ENCODE measurements at places on chromosomes 2 and 18.

GRCh38 chr18:29226213-29226612 is 1049.3 kb upstream of the CDH2 start:
- no peak for DNase-seq

DNA sequence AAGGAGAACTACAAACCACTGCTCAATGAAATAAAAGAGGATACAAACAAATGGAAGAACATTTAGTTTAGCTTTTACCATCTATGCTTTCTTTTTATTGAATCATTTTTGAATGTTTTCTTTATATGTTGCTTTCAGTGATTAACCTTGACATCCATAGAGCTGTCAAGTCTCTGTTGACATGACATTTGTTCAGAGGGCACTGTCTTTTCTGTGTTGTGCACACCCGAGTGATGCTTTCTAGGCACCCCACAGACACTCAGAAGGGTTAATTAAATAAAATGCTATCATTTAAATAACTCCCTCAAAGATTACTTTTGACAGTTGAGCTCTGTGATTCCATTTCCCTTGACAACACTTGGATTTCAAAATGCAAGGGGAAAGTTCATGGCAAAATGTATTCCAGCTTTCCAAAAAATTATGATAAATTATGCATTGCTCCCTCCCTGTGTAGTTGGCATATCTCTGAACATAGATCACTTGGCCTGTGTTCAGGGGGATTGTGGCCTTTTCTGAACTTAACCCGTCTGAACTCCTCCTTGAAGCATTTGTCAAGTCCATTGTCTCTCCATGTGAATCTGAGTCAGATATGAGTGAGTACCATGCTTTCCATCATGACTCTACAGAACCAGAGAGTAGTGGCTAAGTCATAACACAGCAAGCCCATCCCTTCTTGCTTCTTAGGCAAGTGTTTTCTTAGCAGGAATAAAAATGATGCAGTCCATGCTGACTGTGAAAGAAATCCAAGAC is 372.6 kb downstream of the RPRM start:
- DNase-seq, result no peak

- DNase-seq, result no peak
Observed at GRCh38 chr18:44232500-44232899, 448.2 kb upstream of the SETBP1 start.

DNA sequence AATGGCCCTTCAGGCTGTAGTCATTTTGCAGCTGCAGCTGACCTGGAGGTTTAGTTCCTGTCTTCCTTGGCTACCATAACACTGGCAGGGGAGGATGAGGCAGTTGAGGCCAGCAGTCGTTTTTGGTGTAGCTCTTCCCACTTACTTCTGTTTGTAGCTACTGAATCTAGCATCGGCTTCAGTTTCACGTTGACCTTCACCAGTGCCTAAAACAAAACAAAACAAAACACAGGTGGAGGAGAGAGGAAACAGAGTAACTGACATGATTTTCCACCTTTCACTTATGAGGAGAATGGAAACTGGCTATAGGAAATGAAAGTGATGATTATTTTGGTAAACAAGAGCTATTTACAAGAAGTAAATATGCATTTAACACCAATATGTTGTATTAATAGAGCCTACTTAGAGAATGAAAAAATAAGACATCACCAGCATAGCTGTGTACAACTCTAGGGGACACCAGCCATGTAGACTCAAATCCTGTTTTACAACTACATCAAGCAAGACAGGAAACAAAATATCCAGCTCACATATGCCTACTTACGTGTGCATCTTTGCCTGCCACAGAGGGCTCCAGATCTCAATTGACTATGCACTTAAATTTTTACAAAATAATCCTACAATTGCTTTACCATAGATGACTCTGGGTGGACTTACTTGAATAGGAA is 236.9 kb downstream of the AGPS start:
- no peak for DNase-seq

GRCh38 chr2:189797902-189798301 is 13.7 kb downstream of the PMS1 start:
- no peak for DNase-seq

DNA sequence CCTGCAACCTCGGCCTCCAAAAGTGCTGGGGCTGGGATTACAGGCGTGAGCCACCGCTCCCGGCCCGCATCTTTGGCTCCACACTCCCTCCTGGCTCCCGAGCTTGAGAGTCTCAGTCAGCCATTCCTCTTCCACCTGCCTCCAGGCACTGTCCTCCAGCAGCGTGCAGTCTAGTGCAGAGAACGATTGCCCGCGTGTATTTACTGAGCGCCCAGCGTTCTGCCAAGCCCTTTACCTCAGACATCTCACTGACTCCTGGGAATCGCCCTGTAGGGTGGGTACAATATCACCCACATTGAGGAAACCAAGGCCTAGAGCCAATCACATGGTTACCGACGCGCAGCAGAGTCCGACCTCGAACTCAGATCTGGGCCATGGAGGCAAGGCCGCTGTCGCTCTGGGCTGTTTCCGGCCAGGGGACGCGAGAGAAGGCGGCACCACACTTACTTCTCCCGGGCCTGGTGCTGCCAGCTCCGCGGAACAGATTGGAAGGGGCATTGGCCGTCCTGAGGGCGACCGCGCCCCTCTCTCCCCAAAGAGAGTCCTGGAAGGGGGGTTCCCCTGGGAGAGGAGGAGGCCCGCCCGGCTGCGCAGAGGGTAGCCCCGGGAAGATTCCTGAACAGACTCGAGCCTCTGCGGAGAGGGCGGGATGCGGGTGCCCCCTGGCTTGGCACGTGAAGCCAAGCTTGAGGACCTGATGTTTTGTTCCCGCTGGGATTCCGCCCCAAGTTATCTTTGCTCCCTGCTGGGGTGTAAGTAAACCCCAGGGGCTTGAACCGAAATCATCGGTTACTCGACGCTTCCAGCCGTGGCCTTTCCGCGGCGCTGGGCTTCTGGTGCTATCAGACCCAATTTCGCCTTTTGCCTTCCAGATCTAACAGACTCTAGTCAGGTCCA is 5.2 kb upstream of the DLX2 start:
- DNase-seq, result no peak

DNA sequence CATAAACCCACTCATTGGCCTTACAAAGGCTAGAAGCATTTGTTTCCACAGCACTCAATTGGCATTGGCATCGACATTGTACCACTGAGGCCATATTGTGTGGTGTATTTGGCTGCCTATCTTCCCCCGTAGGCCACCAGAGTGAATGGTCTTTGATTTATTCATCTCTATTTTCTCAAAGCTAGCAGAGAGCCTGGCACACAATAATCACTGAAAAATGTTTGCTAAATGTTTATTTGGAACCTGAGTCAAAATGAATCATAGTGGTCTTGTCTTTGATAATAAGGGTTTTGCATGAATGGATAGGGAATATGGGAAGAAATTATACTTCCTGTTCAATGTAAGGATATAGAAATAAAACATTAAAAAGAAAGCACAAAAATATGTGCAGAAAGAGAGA is 107.3 kb upstream of the SLC8A1 start:
- no peak for DNase-seq

DNA sequence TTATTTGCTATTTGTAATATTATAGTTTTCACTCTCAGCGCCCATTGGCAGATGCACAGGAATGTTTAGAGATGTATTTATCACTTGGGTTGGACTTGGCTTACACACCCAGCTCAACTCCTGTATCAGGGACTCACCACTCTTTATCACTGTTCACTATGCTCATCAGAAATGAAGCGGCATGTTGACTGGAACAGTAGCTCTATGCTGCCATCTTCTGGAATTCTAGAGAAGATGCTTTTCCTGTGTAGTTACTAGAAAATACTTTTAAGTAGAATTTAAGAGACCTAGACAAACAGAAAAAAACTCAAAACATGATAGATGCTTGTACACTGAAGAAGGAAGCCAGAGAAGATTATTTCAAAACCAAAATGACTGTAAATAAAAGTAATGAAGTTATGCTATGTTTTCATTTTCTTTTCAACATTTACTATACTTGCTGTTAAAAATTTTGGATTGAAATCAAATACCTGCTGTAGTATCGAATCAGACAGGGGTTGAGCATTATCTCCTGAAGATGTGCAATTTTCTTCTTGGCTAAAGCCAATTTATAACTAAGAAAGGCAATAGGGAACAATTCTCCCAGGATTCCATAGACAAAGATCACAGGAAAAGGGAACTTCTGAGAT is 47.4 kb upstream of the NXPH2 start:
- DNase-seq, result no peak

- no peak for DNase-seq
Observed at GRCh38 chr18:6731222-6731596, 1.7 kb downstream of the ARHGAP28 start.

- DNase-seq, result no peak
Observed at GRCh38 chr2:10007435-10007834, 35.9 kb upstream of the KLF11 start.

DNA sequence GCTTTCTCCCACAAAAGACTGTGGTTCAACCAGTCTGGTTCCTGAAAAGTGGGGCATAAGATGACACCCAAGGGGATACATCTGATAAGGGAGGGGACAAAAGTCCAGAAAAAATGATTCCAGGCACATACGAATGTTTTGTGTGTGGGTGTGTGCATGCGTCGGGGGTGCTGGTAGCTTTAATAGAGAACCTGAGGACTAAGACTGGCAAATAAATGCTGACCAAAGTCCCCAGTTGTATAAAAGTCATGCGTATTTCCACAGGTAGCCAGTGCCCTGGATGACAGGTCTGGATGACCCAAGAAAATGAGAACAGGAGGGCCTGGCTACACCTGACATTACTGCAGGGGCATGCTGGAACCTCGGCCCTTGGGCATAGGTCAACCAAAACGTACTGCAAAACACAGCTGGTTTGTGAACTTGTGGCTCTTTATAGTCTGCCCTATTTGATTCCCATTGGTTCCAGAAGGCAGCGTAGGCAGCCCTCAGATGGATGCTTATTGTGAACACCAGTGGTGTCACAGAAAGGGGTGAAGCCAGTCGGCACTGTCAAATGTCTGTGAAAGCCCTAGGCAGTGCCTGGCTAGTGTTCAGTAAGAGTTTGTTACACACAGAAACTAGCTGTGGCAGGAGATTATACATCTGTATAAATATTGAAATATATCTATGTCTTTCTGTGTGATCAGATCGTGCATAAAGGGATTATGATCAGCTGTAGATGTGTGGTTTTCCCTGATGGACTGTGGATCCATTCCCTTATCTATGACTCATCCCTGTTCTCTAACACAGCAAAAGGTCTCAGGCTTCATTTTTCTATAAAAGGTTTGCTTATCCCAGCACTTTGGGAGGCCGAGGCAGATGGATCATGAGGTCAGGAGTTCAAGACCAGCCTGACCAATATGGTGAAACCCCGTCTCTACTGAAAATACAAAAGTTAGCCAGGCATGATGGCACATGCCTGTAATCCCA is 58.3 kb downstream of the INSIG2 start:
- no peak for DNase-seq

DNA sequence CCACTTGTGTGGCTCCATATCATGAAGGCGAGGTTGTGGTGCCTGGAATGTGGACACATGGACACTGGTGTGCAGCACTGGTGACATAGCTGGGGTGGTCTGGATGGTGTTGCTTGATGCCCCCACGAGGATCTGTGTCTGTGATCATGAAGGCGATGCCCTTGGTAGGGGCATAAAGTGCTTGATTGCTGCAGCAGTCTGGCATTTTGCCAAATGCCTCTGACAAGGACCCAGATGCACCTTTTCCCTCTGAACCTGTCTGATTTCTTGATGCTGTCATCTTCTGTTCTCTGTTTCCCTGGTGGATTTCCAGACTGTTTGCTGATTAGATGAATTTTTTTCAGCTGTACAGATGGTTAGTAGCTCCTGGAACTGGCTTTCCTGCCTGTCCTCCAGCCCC is 752.0 kb upstream of the HS6ST1 start:
- no peak for DNase-seq

GRCh38 chr2:160076914-160077313 is 14.5 kb upstream of the PLA2R1 start:
- no peak for DNase-seq

DNA sequence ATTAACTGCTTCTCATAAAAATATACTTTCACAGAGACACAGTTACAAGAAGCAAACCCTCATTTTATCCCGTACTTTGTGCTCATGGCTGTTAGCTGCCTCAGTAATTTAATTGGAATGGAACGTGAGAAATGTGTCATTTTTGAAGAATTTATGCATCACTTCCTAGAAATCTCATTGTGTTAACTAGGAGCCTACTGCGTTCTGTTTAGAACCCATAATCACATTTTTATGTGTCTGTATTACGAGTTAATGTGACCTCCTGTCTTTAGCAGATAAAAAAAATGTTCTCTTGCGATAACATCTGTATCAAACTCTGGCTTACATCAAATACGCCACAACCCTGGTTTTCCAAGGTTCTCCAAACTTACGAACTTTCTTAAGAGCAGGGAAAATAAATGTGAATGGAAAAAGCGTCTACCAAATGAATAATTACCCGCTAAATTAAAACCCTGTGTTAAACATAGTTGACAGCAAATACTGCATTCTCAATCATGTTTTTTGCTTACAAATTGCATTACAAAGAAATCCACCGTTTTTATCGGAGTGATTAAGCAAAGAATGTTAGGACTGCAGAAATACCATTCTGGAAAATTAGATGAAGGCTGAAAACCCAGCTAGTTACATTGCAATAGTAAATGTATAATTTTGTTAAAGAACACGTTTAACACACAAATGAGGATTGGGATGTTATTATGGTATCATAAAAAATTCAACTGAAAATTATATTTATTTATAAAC is 12.1 kb upstream of the GBX2 start:
- no peak for DNase-seq

- no peak for DNase-seq
Observed at GRCh38 chr2:128604045-128604444, 285.4 kb upstream of the HS6ST1 start.

DNA sequence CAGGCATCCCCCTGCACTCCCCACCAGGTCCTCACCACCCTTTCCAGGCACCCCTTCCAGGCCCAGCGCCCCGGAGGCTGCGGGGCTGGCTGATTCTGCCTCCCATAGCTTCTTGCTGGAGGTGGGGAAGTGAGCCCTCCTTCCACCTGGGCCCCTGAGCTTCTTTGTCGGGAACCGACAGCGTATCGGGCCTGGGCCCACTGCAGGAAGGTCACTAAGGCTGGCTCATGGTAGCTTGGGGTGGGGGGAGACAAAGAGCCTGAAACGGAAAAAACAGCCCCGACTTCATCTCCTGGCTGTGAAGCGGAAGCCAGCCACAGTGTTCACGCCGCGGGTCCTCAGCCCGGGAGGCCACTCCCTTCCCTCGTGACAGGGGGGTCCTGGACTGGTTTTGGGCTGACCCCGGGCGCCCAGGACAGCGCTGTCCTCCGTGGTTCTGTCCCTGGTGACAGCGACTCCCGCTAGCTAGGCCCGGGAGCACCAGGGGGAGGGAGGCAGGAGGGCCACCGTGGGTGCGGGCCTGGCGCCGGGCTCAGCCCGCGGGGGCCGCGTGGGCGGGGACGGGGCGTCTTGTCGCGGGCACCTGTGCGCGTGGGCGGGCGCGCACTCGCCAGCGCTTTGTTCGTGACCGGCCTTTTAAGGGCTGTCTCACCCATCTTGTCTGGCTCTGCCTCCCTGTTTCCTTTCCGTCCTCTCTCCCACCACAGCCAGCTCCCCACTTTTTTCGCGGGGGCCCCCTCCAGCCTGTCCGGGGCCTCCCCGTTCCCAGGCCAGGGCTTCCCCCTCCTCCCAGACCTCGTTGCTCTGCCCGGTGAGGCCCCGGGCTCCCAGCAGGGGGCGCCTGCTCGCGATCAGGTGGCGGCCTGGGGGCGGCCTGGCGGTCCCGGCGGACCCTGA is 64.9 kb downstream of the DNMT3A start:
- DNase-seq, result peak; percentile 69
